ENCODE measurements at places on chromosomes 12 and 14. TPM values are rescaled to one million over a fixed set of nuclear protein-coding genes. Genes with fewer than 3 reads are reported as not detected.

DNA sequence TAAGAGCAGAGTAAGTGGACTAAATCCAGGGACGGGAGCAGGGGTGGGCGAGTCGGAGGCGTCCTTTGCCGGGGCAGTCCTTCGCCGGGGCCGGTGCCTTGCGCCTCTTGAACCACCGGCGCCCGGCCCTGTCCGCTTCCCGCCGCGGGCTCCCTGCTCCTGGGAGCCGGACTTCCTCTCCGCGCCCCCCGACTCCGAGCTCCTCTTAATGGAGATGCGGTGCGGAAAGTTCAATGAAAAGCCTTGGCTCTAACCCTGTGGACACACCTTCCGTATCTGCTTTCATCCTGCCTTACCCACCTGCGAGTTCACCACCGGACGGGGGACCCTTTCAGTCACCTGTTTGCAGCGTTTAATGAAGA is 412 bp downstream of the FGFR1OP2 start:
- no peak for DNase-seq
- H3K27ac ChIP-seq = peak overlapping the region; percentile 95
- peak overlapping the region; percentile 86 for H3K4me3 ChIP-seq
- H3K36me3 ChIP-seq = no peaks in the 10 kb centered on the region
- H3K27me3 ChIP-seq = no peaks in the 10 kb centered on the region

DNA sequence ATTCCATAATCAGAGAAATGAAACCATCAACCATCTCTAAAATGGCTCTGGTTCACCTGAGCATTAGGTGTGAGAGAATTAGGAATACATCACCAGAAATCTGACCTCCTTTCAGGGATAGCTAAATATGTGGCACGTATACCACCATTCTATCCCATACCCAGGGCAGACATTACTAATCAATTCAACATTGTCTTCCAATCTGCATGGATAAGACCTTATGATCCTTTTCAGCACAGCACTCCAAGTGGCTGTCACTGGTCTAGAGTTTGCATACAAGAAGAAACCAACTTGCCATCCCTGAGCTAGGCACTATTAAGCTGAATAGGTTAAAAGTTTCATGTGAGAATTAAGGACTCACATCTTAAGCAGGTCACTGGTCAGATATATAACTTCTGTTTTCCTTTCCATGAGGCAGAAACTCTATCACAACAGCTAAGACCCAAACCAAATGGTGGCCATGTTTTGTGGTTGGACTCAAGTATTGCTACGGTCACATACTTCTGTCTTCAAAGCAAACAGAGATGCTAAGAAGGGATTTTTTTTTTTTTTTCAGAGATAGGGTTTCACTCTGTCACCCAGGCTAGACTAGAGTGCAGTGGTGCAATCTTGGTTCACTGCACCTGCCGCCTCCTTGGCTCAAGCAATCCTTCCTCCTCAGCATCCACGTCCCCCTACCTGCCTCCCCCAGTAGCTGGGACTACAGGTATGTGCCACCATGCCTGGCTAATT is 249.0 kb downstream of the DPF3 start:
- no peaks in the 10 kb centered on the region for H3K36me3 ChIP-seq
- H3K27ac ChIP-seq = no peak overlapping the region
- DNase-seq = no peak
- no peaks in the 10 kb centered on the region for H3K4me1 ChIP-seq
- H3K27me3 ChIP-seq = no peaks in the 10 kb centered on the region
- no peak overlapping the region for H3K4me3 ChIP-seq

DNA sequence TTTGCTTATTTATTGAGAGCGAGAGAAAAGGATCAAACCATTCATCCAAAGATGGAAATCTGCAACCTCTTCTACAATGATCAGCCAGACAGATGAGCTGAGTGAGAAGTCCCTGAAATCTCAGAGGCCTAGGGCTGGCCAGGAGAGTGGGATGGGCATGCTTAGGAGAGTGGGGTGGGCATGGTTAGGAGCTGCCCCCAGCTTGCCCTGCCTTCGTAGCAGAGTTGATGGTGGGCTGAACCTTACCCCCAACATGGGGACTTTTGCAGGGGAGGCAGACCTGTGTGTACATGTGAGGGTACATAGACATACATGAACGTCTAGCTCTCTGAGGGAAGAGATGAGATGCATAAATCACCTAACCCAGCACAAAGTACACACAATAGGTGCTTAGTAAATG is 95.7 kb upstream of the ESRRB start:
- no peaks in the 10 kb centered on the region for H3K36me3 ChIP-seq
- H3K27me3 ChIP-seq = no peaks in the 10 kb centered on the region
- no peak for DNase-seq
- no peaks in the 10 kb centered on the region for H3K4me1 ChIP-seq

GRCh38 chr12:71005166-71005565 is 84.6 kb upstream of the PTPRR start:
- H3K4me3 ChIP-seq = no peak overlapping the region
- no peaks in the 10 kb centered on the region for H3K36me3 ChIP-seq
- no peak for DNase-seq
- H3K27ac ChIP-seq = no peak overlapping the region

GRCh38 chr12:6532927-6533652 is 1.2 kb upstream of the GAPDH start:
- peak overlapping the region; percentile 91 for H3K27ac ChIP-seq
- peaks cover 44% of the 10 kb centered on the region for H3K4me1 ChIP-seq
- H3K4me3 ChIP-seq = peak overlapping the region; percentile 36
- no peaks in the 10 kb centered on the region for H3K27me3 ChIP-seq
- H3K36me3 ChIP-seq = peaks cover 30% of the 10 kb centered on the region

GRCh38 chr12:24482044-24482443 is 466.9 kb downstream of the BCAT1 start:
- no peak overlapping the region for H3K27ac ChIP-seq
- H3K4me3 ChIP-seq = no peak overlapping the region
- no peaks in the 10 kb centered on the region for H3K4me1 ChIP-seq
- no peaks in the 10 kb centered on the region for H3K36me3 ChIP-seq
- no peak for DNase-seq

The PAH gene
- 39.6 TPM for total RNA-seq

The CLEC4C gene
- not detected for total RNA-seq

DNA sequence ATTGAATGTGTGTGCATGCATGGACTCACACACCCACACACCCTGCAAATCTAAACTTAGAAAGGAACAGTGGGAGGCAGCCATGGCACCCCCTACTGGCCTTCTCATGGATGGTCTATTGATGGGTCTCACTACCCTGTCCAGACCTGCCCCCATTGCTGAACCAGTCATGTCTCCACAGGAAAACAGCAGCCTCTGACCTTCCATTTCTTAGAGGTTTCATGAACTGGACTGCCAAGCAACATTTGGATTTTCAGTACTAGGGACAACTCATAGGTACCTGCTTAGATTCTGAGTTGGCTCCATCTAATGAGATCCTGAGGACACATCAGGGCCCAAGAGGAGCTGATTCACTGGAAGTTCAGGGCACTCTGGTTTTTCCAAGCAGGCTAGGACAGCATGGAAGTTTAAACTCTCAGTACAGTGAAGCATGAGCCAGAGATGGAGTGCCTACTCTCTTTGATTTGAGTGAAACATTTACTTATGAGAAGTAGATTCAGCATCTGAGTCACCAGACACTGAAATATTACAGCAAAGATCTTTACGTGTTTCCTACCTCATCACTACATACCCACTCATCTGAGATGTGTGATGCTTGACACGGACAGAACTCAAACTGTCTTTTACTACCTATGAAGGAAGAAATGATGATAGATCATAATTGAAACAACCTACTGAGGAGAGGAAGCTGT is 98.9 kb upstream of the PLEKHG7 start:
- no peaks in the 10 kb centered on the region for H3K27me3 ChIP-seq
- H3K36me3 ChIP-seq = no peaks in the 10 kb centered on the region
- H3K4me1 ChIP-seq = no peaks in the 10 kb centered on the region
- no peak for DNase-seq
- H3K27ac ChIP-seq = no peak overlapping the region

DNA sequence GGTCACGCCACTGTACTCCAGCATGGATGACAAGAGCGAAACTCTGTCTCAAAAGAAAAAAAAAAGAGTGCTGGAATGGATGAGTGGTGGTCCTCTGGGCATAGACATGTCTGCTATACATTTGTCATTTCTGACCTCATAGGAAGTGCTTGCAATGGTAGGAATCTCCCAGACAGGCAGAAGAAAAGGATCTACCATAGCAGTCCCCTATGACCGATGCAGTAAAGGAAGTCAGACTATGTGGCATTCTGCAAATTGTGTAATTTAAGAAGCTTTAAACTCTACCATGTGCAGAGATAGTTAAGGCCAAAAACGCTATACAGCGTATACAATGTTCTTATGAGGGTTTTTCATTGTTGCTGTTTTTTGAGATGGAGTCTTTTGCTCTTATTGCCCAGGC is 24.7 kb upstream of the RAP1B start:
- no peak overlapping the region for H3K4me3 ChIP-seq
- H3K27me3 ChIP-seq = no peaks in the 10 kb centered on the region
- peaks cover 5% of the 10 kb centered on the region for H3K4me1 ChIP-seq
- no peak overlapping the region for H3K27ac ChIP-seq

The LRFN5 gene
- 4.9 TPM for total RNA-seq

DNA sequence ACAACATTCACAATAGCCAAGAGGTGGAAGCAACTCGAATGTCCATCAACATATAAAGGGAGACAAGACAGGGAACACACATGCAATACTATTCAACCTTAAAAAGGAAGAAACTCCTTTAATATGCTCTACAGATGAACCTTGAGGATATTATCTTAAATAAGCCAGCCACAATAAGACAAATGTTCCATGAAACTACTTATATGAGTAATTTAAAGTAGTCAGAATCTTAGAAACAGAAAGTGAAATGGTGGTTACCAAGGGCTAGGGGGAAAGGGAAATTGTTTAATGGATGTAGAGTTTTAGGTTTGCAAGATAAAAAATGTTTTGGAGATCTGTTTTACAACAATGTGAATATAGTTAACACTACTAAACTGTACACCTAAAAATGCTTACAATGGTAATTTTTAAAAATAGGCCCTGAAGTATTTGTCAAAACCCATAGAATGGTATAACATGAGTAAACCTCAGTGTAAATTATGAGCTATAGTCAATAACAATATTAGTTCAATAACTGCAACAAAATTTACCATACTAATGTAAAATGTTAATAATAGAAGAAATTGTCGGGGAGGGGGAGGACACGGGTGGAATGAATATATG is 71.1 kb downstream of the EGLN3 start:
- H3K4me3 ChIP-seq = no peak overlapping the region
- no peak overlapping the region for H3K27ac ChIP-seq
- no peaks in the 10 kb centered on the region for H3K4me1 ChIP-seq
- H3K36me3 ChIP-seq = no peaks in the 10 kb centered on the region

GRCh38 chr12:56330936-56331490 is 2.8 kb downstream of the PAN2 start:
- H3K4me1 ChIP-seq = peaks cover 15% of the 10 kb centered on the region
- no peak for DNase-seq
- no peaks in the 10 kb centered on the region for H3K27me3 ChIP-seq
- no peak overlapping the region for H3K4me3 ChIP-seq
- no peaks in the 10 kb centered on the region for H3K36me3 ChIP-seq
- H3K27ac ChIP-seq = no peak overlapping the region

GRCh38 chr12:87931812-87932211 is 97.4 kb downstream of the C12orf50 start:
- no peak overlapping the region for H3K4me3 ChIP-seq
- no peak for DNase-seq
- no peaks in the 10 kb centered on the region for H3K4me1 ChIP-seq
- H3K27me3 ChIP-seq = no peaks in the 10 kb centered on the region

The SDR9C7 gene
- total RNA-seq = not detected

DNA sequence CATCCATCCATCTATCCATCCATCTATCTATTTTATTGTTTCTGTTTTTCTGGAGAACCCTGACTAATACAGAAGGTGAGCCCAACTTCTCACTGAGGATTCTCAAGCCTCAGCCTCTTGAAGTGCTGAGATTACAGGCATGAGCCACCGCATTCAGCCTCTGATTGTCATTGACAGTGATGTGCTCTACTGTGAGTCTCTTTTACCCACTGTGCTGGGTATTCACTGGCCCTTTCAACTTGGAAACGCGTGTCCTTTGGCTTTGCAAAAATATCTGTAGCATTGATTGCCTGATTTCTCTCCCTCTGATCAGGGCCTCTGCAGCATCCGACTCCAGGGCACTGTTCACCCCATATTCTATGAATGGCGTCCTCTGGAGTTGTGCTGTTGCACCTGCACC is 29.6 kb upstream of the TCL1B start:
- H3K36me3 ChIP-seq = no peaks in the 10 kb centered on the region
- H3K27me3 ChIP-seq = no peaks in the 10 kb centered on the region
- H3K27ac ChIP-seq = no peak overlapping the region
- no peak for DNase-seq

GRCh38 chr12:47293406-47293805 is 213.6 kb upstream of the AMIGO2 start:
- H3K4me1 ChIP-seq = no peaks in the 10 kb centered on the region
- no peak for DNase-seq
- H3K27ac ChIP-seq = no peak overlapping the region
- no peaks in the 10 kb centered on the region for H3K36me3 ChIP-seq
- H3K27me3 ChIP-seq = no peaks in the 10 kb centered on the region

- H3K4me3 ChIP-seq = peak overlapping the region; percentile 69
- H3K36me3 ChIP-seq = no peaks in the 10 kb centered on the region
- peak overlapping the region; percentile 87 for H3K27ac ChIP-seq
- peaks cover 50% of the 10 kb centered on the region for H3K4me1 ChIP-seq
Measured at GRCh38 chr12:55830601-55831446, 1.4 kb upstream of the DNAJC14 start.

- no peaks in the 10 kb centered on the region for H3K4me1 ChIP-seq
- DNase-seq = no peak
- H3K27me3 ChIP-seq = no peaks in the 10 kb centered on the region
- no peak overlapping the region for H3K4me3 ChIP-seq
- H3K36me3 ChIP-seq = no peaks in the 10 kb centered on the region
- H3K27ac ChIP-seq = no peak overlapping the region
Measured at GRCh38 chr12:132311201-132311915, 18.0 kb downstream of the GALNT9 start.

DNA sequence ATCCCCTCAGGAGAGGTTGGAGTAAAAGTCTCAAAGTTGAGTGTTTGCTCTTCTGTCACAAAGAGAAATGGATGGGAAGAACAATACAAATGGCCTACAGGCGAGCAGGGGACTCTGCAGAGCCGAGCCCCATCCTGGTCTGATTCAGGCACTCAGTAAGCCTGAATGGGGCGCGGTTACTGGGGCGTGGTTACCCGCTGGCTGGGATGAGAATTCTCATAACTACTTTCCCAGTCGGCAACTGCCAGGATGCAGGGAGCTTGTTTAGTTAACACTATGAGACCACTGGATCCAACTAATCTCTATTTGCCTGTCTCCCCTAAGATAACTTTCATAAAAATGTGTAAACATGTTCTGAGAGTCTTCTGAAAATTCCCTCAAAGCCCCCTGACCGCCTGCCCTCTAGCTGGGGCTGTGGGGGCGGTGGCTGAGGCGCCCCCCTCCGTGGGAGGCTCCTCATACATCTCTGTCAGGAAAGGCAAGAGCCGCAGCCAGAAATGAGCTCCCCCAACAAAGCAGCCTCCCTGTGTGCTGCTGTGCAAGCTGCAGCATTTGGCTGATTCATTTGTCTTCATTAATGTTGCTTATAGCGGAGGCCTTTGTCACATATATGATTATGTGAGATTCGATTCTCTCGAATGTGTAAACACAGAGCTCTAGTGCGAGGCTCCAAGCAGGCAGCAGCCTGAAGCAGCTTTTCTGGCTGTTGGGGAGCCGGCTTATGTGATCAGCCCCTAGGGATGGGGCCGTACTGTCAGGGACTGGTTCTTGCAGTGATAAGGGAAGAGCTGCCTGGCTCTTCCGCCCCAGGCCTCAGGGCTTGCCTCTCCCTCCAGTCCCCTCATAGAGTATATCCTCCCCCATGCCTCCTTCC is 126.1 kb upstream of the ARHGAP5 start:
- H3K4me3 ChIP-seq = no peak overlapping the region
- H3K27ac ChIP-seq = no peak overlapping the region
- no peaks in the 10 kb centered on the region for H3K4me1 ChIP-seq
- no peaks in the 10 kb centered on the region for H3K36me3 ChIP-seq
- no peaks in the 10 kb centered on the region for H3K27me3 ChIP-seq

Measured in body of pancreas (tissue), 4 donors.